ENCODE measurements at places on chromosomes 12 and 14. TPM values are rescaled to one million over a fixed set of nuclear protein-coding genes. Genes with fewer than 3 reads are reported as not detected.

Gene PRH2
- not detected for polyA plus RNA-seq

DNA sequence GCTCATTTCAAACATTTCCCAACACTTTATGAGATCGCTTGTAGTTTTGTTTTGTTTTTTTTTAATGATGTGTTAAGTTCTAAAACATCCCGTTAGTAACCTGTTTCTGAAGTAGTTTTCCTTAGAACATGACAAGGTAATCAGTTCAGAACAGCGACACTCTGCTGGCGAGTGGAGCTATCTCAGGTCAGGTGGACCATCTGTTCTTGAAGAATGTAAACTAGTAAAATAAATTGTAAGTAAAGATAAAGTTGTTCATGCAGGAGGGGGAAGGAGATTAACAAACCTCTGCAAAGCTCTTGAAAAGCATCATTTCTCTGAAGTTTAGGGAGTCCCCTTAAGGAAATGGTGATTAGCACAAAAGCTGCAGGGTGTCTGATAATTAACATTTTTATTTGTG is 71.9 kb upstream of the DACT1 start:
- H3K36me3 ChIP-seq = no peaks in the 10 kb centered on the region
- H3K4me1 ChIP-seq = no peaks in the 10 kb centered on the region
- H3K4me3 ChIP-seq = no peak overlapping the region
- H3K27ac ChIP-seq = no peak overlapping the region
- DNase-seq = no peak

- no peaks in the 10 kb centered on the region for H3K36me3 ChIP-seq
- no peaks in the 10 kb centered on the region for H3K27me3 ChIP-seq
- H3K27ac ChIP-seq = no peak overlapping the region
- H3K4me1 ChIP-seq = peaks cover 16% of the 10 kb centered on the region
- DNase-seq = no peak
Observed at GRCh38 chr12:51013441-51013840, 12.7 kb downstream of the SLC11A2 start.

DNA sequence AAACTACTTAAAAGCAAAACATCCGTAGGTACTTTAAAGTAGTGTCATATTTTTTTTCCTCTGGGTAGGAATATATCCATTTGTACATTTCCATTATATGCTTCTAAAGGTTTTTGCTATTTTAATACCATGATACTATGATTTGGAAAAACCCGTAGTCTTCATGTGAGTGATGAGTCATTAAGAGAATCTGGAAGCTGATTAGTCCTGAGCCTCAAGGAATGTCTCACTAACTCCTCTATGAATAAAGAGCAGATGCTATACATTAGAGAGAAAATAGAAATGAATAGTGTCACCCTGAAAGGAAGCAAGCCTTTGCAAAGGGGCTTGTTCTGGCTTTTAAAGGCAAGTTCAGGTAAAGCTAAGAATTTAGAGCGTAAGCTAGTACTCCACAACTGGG is 432.1 kb downstream of the CCDC91 start:
- no peak overlapping the region for H3K27ac ChIP-seq
- DNase-seq = no peak
- no peak overlapping the region for H3K4me3 ChIP-seq
- H3K36me3 ChIP-seq = no peaks in the 10 kb centered on the region
- no peaks in the 10 kb centered on the region for H3K27me3 ChIP-seq

- H3K36me3 ChIP-seq = peaks cover 8% of the 10 kb centered on the region
- no peak overlapping the region for H3K4me3 ChIP-seq
- no peak overlapping the region for H3K27ac ChIP-seq
- DNase-seq = no peak
- no peaks in the 10 kb centered on the region for H3K4me1 ChIP-seq
- H3K27me3 ChIP-seq = no peaks in the 10 kb centered on the region
Observed at GRCh38 chr12:57811028-57811755, 7.3 kb downstream of the AVIL start.

GRCh38 chr12:94074980-94075629 is 73.3 kb upstream of the PLXNC1 start:
- DNase-seq = no peak
- no peak overlapping the region for H3K4me3 ChIP-seq
- peaks cover 2% of the 10 kb centered on the region for H3K27me3 ChIP-seq

GRCh38 chr12:56143870-56144269 is 8.5 kb upstream of the MYL6B start:
- no peak for DNase-seq
- H3K4me3 ChIP-seq = no peak overlapping the region

GRCh38 chr14:51603495-51603894 is 48.2 kb upstream of the FRMD6 start:
- no peak for DNase-seq
- H3K4me1 ChIP-seq = peaks cover 14% of the 10 kb centered on the region
- H3K27ac ChIP-seq = no peak overlapping the region
- no peak overlapping the region for H3K4me3 ChIP-seq
- no peaks in the 10 kb centered on the region for H3K36me3 ChIP-seq

Gene CDH24
- 0.64 TPM for polyA plus RNA-seq

Gene HCAR3
- not detected for polyA plus RNA-seq

DNA sequence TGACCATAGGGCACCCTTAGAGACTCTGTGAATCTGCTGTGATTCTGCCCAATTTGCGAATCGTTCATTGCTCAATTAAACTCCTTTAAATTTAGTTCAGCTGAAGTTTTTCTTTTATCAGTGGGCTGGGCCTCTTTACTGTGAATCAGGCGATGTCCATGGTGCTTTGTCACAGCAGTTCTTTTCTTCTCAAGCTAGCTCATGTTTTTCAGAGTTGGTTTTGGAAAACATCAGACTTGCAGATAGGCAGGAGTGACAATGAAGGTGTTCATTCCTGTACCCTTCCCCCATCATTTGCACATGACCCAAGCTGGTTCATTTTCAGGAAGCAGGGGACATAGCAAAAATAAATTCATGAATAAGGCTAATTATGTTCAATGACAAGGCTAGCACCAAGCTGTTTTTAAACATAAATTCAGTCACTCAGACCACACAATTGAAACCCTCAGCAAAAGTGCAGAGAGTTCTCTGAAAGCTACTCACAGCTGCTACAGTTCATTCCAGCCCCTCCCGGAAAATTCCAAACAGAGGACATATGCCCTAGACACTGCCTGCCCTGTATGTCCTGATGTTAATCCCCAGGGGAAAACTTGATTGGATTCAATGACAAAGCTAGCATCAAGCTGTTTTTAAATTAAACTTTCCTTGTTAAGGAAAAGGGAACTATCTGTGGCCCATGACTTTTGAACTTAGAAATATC is 383.3 kb downstream of the C12orf75 start:
- H3K4me1 ChIP-seq = no peaks in the 10 kb centered on the region
- H3K27me3 ChIP-seq = no peaks in the 10 kb centered on the region
- H3K27ac ChIP-seq = no peak overlapping the region
- H3K4me3 ChIP-seq = no peak overlapping the region
- DNase-seq = no peak
- H3K36me3 ChIP-seq = no peaks in the 10 kb centered on the region

GRCh38 chr12:46209170-46209569 is 59.7 kb downstream of the SLC38A1 start:
- peaks cover 32% of the 10 kb centered on the region for H3K36me3 ChIP-seq
- peak overlapping the region; percentile 54 for H3K4me3 ChIP-seq
- DNase-seq = no peak
- H3K27ac ChIP-seq = peak overlapping the region; percentile 100
- H3K27me3 ChIP-seq = no peaks in the 10 kb centered on the region

- H3K4me1 ChIP-seq = no peaks in the 10 kb centered on the region
- H3K27me3 ChIP-seq = no peaks in the 10 kb centered on the region
- H3K4me3 ChIP-seq = no peak overlapping the region
- no peak overlapping the region for H3K27ac ChIP-seq
Observed at GRCh38 chr12:31246470-31246850, 79.5 kb downstream of the SINHCAF start.

All from immature natural killer cell (primary cell).